CD4-positive, alpha-beta T cell treated with Interleukin-21 for 1 hour (primary cell): ENCODE measurements at places on chromosomes 12 and 14.

- DNase-seq: no peak
Measured at GRCh38 chr14:89787525-89787924, 167.0 kb downstream of the EFCAB11 start.

GRCh38 chr14:54803926-54804537 is 98.6 kb downstream of the GCH1 start:
- no peak for DNase-seq

GRCh38 chr12:116336542-116337065 is 59.1 kb upstream of the MED13L start:
- peak; percentile 39 for DNase-seq

- no peak for DNase-seq
Measured at GRCh38 chr14:58765418-58765831, 127.7 kb downstream of the DACT1 start.

DNA sequence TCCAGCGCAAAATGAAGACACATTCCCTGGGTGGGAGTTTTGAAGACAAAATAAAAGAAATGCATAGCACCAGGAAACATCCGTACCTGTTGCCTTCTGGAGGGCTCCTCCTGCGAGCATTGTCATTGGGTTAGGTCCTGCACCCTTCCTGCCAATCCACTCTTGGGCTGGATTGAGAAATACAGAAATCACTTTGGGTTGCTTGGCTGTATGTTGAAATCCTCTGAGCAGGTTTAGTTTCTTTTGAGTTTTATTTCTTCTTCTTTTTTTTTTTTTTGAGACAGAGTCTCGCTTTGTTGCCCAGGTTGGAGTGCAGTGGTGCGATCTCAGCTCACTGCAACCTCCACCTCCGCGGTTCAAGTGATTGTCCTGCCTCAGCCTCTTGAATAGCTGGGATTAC is 67.6 kb downstream of the ARF6 start:
- DNase-seq: no peak
